ENCODE measurements at places on chromosomes 3 and 15.

GRCh38 chr15:87547470-87548181, 708.9 kb downstream of the NTRK3 start:
- no peak for DNase-seq

GRCh38 chr15:81819924-81820635, 225.7 kb downstream of the MEX3B start:
- no peak for DNase-seq

GRCh38 chr3:126552688-126553283, 5.9 kb downstream of the C3orf22 start:
- no peak for DNase-seq

GRCh38 chr3:151394611-151395010, 10.1 kb upstream of the P2RY12 start:
- no peak for DNase-seq

GRCh38 chr3:169298247-169298992, 365.1 kb downstream of the MECOM start:
- no peak for DNase-seq

DNA sequence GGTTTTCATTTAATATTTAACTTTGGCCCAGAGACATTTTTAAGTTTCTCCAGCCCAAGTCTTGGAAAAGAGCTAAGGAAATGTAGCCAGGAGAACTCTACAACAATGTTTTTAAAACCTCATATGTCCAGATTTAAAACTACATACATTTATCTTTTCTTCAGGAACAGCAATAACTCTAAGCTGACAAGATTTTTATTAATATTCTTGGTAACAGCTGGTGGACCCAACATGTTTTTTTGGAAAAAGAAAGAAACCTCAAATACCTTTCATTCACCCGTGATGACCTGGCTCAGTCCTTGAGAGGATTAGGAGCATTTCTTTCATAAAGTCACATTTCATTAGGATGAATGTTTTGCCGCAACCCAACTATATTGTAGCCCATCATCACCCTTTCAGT, 50.4 kb upstream of the CMSS1 start:
- DNase-seq: no peak

- peak; percentile 72 for DNase-seq
Observed at GRCh38 chr3:30696403-30696819, 90.0 kb downstream of the TGFBR2 start.

GRCh38 chr3:63142681-63143080, 135.4 kb upstream of the SYNPR start:
- DNase-seq: no peak

DNA sequence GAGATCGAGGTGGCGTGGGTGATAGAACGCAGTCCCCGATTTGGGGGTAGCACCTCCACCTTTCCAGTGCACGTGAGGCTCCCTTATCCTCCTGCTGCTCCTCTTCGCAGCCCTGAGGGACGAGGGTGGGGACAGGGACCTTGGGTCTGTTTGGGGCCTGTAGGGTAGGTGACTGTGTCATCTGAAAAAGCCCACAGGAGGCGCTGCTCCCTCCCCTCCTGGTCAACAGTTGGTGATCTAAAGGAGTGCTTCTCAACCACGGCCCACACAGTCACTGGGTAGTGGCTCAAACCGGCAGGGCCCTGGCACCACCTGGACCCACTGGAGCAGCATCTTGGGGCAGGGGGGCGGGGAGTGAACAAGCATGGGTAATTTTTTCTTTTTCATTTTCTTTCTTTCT, 7.1 kb downstream of the LRRK1 start:
- DNase-seq: no peak

GRCh38 chr3:113985541-113985940, 37.7 kb downstream of the ZDHHC23 start:
- no peak for DNase-seq

- no peak for DNase-seq
Observed at GRCh38 chr15:33089878-33090757, 104.4 kb downstream of the FMN1 start.

- DNase-seq: no peak
Observed at GRCh38 chr3:120129718-120130513, 35.7 kb upstream of the GSK3B start.

- DNase-seq: no peak
Observed at GRCh38 chr3:194976874-194977273, 291.2 kb downstream of the FAM43A start.

- peak; percentile 21 for DNase-seq
Observed at GRCh38 chr15:48507416-48508065, 138.0 kb downstream of the FBN1 start.

- no peak for DNase-seq
Observed at GRCh38 chr3:78116874-78117273, 1077.0 kb downstream of the ROBO2 start.

DNA sequence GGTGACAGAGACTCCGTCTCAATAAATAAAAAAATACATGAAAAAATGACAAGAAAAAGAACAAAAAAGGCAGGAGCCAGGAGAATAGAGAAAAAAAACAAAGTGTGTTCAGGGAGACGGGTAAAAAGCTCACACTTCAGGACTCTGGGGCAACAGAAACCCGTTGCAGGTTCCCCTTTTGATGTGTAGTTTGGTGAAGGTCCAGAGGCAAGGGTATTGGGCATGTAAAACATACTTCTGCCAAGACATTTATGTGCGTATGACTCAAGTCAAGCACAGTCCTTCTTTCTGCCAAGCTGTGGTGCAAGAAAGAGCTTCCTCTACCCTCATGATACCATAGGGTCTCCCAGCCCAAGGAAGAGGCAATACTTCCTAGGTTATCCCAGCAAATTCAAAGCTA, 33.4 kb upstream of the STRIT1 start:
- DNase-seq: no peak

- DNase-seq: no peak
Observed at GRCh38 chr3:141746962-141747361, 8.9 kb downstream of the RNF7 start.

- DNase-seq: no peak
Observed at GRCh38 chr3:148494451-148494850, 203.3 kb upstream of the AGTR1 start.

DNA sequence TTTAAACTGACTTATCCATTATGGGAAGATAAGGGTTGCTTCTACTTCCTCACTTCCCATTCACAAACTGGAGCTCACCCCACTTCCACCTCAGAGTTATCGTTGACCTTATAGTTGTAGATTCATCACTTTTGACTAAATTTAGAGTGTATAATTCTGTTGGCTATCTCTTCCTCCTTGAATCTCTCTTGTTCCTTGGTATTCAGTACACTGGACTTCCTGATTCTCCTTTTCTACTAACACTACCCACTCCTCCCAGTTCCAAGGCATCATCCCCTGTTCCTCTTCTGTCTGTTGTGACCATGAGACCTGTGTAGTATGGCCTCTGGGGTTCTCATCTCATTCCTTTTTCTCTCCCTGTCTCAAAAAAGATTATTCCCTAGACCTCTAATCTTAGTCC, 5.9 kb upstream of the GPR87 start:
- DNase-seq: no peak

DNA sequence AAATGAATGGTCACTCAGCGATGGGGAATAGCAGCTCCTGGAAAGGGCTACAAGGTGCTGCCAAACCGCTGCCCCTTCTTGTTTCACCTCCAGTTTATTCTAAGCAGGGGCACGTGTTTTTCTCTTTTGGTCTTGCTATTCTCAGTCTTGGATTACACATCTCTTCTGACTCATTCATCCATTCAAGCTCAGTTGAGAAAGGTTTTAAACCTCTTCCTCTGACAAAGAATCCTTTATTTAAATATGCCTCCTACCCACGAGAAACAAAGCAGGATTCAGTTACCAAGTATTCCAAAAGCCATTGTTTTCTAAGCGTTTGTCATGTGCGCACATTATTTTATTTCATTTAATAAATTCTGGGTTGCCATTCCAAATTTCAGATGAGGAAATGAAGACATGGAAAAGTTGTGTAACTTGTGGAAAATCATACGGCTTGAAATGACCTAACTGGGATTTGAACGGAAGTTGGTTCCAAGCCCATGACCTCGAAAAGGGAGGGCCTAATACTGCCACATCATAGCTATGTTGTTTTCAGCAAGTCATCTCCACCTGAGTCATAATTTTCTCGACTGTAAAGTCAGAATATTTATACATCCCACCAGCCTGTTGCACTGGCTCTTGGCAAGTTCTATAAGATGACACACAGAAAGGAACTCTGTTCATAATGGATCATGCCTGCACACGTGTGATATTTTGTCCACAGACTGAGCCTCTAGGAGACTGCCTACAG, 292.0 kb upstream of the SLCO3A1 start:
- DNase-seq: no peak

- peak; percentile 91 for DNase-seq
Observed at GRCh38 chr15:41438206-41438605, 21.3 kb downstream of the RTF1 start.

DNA sequence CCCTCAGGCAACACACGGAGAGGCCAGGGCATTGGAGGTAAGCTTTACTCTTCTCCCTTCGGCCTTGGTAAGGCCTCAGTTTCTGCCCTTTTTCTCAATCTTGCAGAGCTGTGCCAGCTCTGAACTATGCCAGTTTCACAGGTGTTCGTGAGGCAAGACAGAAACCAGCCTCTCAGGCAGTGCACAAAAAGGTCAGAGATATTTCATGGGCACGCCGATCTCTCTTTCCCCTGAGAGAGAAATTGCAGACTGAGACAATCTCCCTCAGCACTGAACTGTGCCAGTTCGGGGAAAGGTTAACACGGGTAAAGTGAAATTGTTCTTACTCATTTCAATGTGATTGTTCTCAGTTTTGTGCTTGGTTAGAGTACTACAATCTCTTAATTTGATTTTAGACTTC, 88.5 kb downstream of the GMNC start:
- no peak for DNase-seq

DNA sequence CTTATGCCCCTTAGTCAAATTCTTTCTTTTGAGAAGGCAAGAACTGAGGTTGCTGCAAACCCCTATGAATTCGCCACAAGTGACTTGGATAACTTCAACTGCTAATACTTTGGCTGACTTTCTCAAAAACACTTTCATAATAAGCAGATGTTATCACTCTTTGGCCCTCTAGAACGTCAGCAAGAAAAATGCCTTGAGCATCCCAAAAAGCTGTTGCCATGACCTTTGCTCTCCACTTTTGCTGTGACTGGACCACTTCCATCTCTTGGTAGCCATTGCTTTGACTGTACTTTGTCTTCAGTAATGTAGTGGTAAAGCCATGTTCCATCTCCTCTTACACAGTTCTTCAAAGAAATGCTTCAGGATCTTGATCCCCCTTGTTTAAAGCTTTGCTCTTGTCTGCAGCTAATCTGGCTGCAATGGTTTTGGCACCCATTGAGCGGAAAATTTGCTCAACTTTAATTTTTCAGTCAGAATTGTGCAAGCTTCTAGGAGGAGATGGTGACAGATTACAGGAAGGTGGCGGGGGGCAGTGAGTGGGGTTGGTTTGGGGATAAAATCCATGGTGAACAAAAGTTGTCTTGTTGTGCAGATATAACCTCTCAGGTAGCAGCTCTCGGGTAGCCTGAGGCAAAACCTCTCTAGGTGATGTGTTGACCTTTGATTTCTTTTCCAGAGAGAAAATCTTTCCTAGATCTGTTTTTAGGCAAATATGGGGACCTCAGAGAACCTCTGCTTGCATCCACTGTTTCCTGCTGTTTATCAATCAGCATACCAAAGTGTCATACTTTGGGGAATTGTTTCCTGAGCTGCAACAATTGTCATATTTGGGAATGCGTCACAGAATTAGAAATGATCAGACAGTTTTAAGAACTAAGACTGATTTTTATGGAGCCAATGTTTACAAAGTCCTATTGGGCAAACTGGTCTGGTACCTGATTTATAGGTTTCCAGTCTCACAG, 83.6 kb downstream of the CCR1 start:
- DNase-seq: no peak

DNA sequence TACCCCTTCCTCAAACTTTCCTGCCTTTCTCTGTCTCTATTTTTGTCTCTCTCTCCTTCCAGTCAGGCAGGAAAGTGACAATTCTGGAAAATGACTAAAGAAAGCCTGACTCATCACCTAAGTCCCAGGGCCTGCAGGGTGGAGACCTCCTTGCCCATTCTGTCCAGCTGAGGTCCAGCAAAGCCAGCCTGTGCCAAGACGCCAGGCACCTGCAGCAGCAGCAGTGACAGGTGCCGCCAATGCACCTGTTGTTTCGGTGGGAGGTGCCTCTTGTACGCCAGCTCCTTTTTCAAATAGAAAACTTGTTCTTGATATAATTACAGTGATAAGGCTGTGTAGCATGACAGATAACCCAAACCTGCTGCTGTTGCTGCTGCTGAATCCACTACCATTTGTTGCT, 501.3 kb downstream of the NTRK3 start:
- no peak for DNase-seq

GRCh38 chr3:177282119-177282655, 84.9 kb upstream of the TBL1XR1 start:
- DNase-seq: no peak

All from adrenal gland (tissue), 19 donors.